ENCODE measurements at places on chromosomes 12 and 14.

GRCh38 chr12:63068857-63069442, 82.1 kb downstream of the AVPR1A start:
- DNase-seq = peak; percentile 44

- DNase-seq = no peak
Observed at GRCh38 chr12:63963868-63964267, 119.4 kb downstream of the SRGAP1 start.

GRCh38 chr12:28951935-28952334, 197.1 kb upstream of the FAR2 start:
- DNase-seq = no peak

GRCh38 chr12:71214511-71215285, 56.9 kb upstream of the TSPAN8 start:
- DNase-seq = no peak

GRCh38 chr14:21557084-21557901, 22.6 kb downstream of the OR10G3 start:
- peak; percentile 89 for DNase-seq

- DNase-seq = peak; percentile 80
Observed at GRCh38 chr14:41167040-41167439, 439.6 kb upstream of the LRFN5 start.

Measured in COR-L47 (cell line).